T-helper 22 cell (primary cell): ENCODE measurements at places on chromosomes 1 and 21.

DNA sequence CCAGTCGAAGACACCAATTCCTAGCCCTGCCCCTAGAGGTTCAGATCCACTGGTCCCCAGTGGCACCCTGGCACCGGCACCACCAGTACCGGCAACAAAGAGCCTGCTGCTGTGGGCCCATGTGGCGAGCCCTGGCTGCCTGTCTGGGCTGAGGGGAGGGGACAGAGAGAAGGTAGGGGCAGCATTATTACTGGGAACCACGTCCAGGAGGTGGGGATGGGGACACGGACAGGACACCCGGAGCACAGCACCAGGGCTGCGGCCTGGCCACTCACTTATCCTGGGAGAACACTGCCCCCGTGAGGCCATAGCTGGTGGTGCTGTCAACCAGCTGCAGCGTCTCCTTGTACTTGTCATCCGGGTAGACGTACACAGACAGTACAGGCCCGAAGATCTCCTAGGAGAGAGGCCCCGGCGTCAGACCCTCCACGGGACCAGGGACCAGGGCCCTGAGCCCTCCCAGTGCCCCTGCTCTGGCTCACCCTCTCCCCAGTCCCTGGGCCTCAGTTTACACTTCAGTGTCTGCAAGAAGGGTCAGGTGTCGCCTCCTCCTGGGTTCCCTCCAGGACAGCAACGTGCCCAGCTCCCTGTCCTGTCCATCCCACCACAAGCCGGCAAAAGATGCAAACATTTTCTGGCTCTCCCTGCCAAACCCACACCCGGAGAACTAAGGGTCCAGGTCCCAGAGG is 15.8 kb upstream of the TAS1R2 start:
- DNase-seq, result peak; percentile 24

DNA sequence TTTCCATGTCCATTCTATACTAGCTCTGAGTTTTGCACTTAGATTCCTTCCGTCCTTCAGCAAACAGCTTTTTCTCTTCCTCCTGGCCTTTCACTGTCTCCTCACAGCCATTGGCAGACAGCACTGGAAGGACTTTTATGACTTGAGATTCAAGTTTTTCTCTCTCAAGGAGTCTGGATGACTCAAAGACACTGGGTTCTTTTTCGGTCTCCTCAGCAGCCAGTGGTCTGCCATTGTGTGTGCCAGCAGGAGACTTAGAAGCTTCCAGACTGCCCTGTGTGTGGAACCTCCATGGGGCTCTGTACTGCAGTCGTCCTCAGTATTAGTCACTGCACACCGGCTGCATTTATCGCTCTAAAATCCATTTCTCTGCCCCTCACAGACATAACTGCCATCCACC is 30.5 kb downstream of the NTNG1 start:
- no peak for DNase-seq

- DNase-seq, result no peak
These were observed 91.7 kb upstream of the PGBD5 start for GRCh38 chr1:230517786-230518185.

DNA sequence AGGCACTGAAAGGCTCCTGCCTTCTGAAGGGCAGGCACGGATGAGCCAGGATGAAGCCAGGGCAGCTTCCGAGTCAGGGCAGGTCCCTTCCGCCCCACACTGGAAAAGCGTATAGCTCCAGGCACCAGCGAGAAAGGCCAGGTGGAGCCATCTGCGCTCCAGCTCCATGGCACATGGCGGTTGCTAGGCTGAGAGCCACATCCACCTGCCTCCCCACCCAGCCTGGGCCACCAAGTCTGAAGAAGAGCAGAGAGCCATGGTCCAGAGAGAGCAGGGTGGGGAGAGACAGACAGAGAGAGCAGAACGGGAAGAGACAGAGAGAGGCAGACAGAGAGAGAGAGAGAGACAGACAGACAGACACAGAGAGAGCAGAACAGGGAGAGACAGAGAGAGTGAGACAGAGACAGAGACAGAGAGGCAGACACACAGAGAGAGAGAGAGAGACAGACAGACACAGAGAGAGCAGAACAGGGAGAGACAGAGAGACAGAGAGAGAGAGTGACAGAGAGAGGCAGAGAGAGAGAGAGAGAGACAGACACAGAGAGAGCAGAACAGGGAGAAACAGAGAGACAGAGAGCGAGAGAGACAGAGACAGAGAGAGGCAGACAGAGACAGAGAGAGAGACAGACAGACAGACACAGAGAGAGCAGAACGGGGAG is 5.2 kb downstream of the FNDC10 start:
- DNase-seq, result no peak
